ENCODE measurements at places on chromosomes 1 and 21. TPM values are rescaled to one million over a fixed set of nuclear protein-coding genes. Genes with fewer than 3 reads are reported as not detected.

S100A7 gene
- polyA plus RNA-seq: not detected

FMN2 gene
- polyA plus RNA-seq: 0.91 TPM

KRTAP19-2 gene
- polyA plus RNA-seq: not detected

C1orf185 gene
- not detected for polyA plus RNA-seq

CASQ2 gene
- 4.1 TPM for polyA plus RNA-seq

DTL gene
- polyA plus RNA-seq: 0.24 TPM

TAL1 gene
- polyA plus RNA-seq: 13.4 TPM

GPR25 gene
- polyA plus RNA-seq: not detected

LAD1 gene
- 0.17 TPM for polyA plus RNA-seq

RPE65 gene
- not detected for polyA plus RNA-seq

DNA sequence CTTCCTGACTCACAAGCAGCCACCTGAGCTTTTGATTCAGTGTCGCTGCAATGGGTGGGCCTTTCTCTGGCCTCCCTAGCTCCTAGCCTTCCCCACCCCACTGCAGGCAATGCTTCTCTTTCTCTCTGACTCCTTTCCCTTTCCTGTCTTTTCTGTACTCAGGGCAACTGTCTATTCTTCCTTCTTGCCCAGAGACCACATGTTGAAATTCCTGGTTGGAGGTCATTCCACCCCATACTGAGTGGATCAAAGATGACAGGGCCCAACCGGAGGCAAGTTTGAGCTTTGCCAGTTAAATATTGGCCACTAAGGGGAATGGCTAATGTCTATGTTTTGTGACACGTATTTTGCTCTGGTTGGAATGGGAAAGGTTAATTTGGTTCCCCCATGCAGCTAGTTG, 65.2 kb upstream of the ARID1A start:
- DNase-seq: no peak

GRCh38 chr1:235100194-235100772, 28.4 kb downstream of the TOMM20 start:
- DNase-seq: no peak

DNA sequence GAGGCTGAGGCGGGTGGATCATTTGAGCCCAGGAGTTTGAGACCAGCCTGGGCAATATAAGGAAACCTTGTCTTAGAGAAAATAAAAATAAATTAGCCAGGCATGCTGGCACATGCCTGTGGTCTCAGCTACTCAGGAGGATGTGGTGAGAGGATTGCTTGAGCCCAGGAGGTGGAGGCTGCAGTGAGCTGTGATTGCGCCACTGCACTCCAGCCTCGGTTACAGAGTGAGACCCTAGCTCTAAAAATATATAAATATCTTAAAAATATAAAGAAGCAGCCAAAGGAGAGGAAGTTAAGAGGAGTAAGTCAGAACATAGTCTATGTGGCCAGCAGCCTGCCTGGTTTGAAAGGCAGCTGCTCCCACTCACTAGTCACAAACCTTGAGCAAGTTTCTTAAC, 4.5 kb upstream of the IL10RB start:
- DNase-seq: peak; percentile 68

- DNase-seq: no peak
Observed at GRCh38 chr1:31605908-31606427, 11.5 kb upstream of the HCRTR1 start.

DNA sequence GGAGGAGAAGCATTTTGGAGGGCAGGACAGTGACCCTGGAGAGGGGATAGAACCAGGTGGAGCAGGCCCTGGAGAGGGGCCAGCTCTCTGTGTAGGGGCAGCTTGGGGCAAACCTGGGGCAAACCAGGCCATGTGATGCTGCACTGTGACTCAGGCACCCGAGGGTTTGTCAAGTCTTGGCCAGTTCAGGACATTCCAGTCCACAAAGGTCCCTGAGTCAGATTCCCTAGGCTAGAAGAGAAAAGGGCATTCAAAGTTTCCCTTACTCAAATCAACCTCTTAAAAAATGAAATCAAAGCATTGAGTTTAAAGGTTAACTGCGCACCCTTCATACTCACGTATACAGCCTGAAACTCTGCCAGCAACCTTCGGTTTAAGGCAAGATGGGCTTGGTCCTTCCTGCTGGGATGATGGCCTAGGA, 25.2 kb upstream of the PLA2G2C start:
- DNase-seq: peak; percentile 72

GRCh38 chr1:66350001-66350547, 183.9 kb upstream of the SGIP1 start:
- no peak for DNase-seq

GRCh38 chr1:7608628-7609305, 162.3 kb upstream of the VAMP3 start:
- no peak for DNase-seq

GRCh38 chr1:1208713-1209433, 2.5 kb upstream of the TNFRSF18 start:
- DNase-seq: no peak

DNA sequence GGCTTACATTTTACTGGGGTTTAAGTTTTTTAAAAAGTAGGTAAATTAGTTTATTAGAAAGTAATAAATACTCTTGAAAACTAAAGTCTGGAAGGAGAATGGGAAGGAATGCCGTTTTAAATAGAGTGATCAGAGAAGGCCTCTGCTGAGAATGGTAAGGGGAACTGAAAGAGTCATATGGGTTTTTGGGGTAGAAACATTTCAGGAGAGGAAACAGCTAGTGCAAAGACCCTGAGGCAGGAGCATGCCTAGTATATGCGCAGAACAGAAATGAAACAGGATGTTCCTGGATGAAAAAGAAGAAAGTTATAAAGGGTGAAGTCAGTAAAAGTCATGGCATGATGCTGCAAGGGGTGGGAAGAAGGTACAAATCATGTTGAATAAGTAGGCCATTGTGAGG, 38.9 kb downstream of the ZC3H11B start:
- no peak for DNase-seq

DNA sequence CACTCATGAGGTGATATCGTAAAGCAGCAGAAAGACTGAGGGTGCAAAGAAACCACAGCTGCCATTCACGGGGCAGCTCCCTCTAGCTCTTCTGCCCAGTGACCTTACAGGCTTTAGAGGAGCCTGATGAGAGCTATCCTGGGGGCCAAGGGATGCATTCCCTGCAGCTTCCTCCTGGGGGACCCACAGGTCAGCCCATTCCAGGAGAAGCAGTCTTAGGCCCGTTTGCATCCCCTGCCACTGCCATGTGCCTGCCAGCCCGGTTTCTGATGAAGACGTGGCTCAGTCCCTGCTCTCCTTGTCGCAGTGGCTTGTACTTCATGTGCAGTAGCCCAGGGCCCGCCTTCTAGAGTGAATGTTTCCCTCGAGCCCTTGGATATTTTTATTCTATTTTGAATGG, 22.8 kb downstream of the ATP5PO start:
- DNase-seq: no peak

GRCh38 chr21:27275294-27275927, 308.5 kb upstream of the ADAMTS5 start:
- no peak for DNase-seq

- DNase-seq: peak; percentile 10
Observed at GRCh38 chr1:44682883-44683265, 8.4 kb downstream of the ARMH1 start.

DNA sequence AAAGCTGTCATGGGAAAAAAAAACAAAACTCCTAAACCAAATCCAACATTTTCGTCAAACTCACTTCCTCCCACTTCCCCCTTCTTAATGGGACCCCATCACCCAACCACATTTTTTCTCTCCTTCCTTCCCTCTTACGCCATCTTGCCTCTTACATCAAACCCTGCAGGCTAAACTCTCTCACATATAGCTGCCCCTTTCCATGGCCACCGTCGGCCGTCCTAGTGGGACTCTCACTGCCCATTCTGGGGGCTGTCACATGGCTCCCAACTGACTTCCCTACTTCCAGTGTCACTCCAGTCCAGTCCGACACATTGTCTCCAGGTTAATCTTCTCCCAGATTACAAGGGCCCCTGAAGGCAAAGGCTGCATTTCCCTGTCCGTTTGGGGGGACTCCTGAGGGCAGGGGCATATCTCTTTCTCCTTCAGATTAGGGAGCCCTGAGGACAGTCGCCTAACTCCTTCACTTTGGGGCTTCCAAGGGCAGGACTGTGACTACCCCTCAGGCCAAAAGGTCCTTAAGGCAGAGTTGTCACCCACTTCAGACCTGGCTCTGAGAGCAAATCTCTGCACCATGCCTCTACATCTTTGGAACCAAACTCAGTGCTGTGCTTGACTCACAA, 658 bp downstream of the UBXN11 start:
- DNase-seq: no peak

DNA sequence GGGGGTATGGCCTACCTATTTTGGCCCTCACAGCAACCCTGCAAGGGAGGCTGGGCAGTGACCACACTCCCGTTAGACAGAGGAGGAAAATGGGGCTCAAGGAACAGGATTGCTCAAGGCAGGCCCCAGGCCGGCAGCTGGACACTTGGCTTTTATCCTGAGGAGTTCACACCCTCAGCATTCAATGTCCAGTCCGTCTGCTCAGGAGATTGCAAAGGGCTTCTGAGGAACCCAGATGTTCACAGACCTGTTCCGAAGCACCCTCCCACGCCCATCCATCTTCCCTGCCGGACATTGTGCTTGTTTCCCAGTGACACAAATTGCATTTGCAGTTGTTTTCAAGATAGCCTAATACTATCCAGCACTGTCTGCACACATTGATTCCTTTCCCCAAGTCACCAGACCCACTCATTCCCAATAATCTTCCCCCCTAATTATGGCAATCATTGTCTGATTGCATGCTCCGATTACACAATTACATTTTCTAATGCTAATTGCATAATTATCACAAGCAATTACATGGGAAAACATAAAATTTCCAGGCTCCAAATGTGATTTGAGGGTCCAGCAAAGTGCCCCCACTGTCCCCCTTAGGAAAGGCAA, 4.3 kb upstream of the UBL4B start:
- DNase-seq: no peak

DNA sequence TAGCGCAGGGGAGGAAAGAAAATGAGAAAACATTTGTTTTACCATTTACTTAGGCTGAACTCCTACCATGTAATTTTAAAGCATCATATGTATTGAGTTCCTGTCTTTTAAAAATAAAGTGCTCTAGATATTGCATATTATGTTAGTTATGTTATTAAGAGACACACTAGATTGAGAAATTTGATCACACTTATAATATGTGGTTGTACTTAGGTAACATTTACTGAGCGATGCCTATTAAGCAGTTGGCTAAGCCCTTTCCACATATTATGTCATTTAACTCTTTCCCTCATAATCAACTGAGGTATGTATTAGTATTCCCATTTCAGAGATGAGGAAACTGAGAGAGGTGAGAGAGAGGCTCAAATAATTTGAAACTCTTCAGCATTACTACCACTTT, 4.5 kb upstream of the LRRC8D start:
- no peak for DNase-seq

- DNase-seq: peak; percentile 27
Observed at GRCh38 chr1:234926559-234927311, 201.9 kb downstream of the TOMM20 start.

DNA sequence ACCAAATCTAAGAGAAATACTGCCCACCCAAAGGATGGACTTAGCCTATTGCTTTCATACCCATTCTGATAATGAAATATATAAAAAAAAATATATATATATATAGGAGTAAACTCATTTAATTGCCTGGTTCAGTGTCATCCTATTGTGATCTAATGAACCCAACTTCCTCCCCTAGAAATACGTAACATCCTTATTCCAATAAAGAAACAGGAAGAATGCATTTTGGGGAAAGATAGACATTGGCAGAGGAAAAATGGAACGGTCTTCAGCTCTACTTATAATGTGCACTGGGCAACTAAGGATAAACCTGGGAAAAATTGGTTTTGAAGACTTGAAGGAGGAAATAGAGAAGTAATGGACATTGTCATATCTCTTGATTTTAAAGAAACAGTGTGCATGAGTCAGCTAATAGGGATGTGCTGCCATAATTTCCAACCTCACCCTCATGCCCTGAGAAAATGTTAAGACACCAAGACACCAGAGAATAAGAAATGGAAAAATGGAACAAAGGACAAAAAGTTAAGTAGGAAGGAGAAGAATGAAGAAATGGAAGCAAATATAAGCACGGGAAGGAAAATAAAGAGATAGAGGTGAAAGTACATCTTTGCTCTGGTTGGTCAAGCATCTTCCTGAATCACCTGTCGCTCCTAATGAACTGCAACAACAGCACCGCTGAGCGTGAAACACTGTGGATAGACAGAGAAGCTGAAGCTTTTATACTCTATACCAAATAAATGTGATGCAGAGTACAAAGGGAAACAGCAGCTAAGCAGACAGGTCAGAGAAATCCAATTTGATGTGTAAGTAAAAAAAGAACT, 5.4 kb downstream of the UBR4 start:
- no peak for DNase-seq

DNA sequence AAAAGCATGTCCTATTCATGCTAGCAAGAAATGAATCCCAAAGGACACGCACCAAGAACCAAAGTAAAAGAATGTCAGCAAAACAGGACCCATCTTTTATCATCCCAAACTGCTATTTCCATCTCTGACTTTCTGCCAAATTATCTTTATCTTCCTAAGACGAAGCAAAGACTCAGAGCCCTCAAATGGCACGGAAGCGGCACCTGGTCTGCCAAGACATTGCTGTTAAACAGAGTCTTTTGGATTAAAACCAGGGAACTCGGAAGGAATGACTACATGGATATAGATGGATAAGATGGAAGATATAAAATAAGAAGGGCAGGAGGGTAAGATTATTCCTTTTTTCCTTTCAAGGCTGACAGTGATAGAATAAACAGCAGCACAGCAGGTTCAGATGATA, 60.8 kb upstream of the LBR start:
- no peak for DNase-seq

- DNase-seq: no peak
Observed at GRCh38 chr1:56710646-56711045, 65.5 kb downstream of the PRKAA2 start.

DNA sequence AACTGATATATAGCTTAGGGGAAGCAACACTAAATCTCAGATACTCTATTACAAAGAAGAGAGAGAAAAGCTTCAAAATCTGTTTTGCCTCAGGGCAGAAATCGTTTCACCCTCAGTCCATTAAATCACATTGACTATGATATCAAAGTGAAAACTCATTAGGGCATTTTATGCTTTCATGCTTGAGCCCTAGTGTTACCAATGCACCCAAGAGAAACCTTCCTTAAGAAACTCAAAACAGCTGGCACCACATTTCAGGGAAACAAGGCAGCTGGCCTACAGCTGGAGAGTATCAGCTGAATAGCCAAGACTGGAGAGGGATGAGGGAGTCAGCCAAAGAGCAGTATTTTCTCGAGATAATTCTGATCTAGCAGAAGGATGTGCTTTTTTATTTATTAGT, 14.9 kb downstream of the COLGALT2 start:
- no peak for DNase-seq

- no peak for DNase-seq
Observed at GRCh38 chr1:51070011-51070410, 32.0 kb upstream of the C1orf185 start.

GRCh38 chr1:29438991-29439390, 202.7 kb downstream of the PTPRU start:
- DNase-seq: no peak

- DNase-seq: peak; percentile 78
Observed at GRCh38 chr1:26471498-26472319, 531 bp upstream of the HMGN2 start.

- DNase-seq: no peak
Observed at GRCh38 chr1:230792691-230793462, 45.7 kb downstream of the CAPN9 start.

GRCh38 chr1:165539306-165539705, 4.5 kb upstream of the LRRC52 start:
- DNase-seq: no peak

GRCh38 chr1:71030026-71030425, 17.6 kb downstream of the PTGER3 start:
- DNase-seq: no peak

GRCh38 chr1:162854245-162854882, 6.6 kb downstream of the CCDC190 start:
- DNase-seq: peak; percentile 61
